ENCODE measurements at places on chromosomes 7 and 10.
A peak's percentile ranks its signal among the peaks of the same experiment; 100 is the strongest.

GRCh38 chr10:45058580-45058979, 57.9 kb downstream of the ZNF22 start:
- DNase-seq: no peak

DNA sequence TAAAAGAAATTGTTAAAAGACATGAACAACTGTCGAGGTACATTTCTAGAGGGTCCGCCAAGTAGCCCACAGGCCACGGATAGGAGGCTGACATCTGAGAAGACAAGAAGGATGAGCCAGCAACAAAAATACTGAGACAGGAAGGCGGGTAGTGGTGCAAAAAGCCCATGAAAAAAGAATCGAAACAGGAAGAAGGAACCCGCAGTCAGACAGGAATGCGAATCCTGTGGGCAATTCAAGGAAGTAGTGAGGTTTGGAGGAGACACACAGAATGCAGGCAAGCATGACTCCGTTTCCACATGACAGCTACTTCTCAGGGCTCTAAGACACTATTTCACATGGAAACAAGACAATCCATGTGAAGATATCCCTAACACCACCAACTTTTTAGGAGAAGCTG, 125.2 kb downstream of the DOCK4 start:
- DNase-seq: no peak

DNA sequence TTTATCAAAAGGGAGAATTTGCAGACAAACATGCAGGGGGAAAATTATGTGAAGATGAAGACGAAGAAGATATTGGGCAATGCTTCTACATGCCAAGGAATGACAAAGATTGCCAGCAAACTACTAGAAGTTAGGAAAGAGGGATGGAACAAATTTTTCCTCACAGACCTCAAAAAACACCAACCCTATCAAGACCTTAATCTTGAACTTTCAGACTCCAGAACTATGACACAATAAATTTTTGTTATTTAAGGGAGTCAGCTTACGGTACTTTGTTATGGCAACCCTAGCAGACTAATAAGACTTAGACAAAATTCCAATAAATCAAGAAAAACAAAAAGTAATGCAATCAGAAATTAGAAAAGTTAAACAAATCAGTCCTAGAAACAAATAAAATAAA, 280.0 kb upstream of the GNAI1 start:
- DNase-seq: no peak

GRCh38 chr10:28520346-28520745, 12.6 kb upstream of the WAC start:
- DNase-seq: no peak

DNA sequence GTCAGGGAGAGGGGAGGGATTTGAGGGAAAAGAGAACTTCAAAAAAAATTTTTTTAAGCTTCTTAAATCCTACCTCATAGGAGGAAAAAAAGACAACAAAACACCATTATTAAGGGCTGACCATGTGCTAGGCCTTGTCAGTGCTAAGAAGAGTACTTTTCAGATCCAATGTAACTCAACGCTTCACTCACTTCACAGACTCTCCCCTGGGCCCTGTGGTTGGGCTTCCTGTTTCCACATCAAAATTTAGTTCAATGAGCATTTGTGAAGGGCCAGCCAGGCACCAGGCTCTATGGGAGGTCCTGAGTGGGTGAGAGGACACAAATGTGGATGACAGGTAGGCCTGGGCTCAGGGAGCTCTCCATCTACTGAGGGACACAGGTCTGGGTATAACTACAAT, 249.8 kb downstream of the PTEN start:
- no peak for DNase-seq

DNA sequence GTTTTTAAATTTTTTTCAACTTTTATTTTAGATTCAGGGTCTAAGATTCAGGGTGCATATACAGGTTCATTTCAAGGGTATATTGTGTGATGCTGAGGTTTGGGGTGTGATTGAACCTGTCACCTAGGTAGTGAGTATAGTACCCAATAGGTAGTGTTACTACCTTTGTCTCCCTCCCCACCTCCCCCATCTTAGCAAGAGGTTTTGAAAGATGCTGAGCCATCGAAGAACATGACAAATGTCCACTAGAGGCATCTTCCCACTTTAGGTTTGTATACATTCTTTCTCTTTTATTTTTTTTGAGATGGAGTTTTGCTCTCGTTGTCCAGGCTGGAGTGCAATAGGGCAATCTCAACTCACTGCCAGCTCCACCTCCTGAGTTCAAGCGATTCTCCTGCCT, 880 bp upstream of the MGAM2 start:
- DNase-seq: no peak

DNA sequence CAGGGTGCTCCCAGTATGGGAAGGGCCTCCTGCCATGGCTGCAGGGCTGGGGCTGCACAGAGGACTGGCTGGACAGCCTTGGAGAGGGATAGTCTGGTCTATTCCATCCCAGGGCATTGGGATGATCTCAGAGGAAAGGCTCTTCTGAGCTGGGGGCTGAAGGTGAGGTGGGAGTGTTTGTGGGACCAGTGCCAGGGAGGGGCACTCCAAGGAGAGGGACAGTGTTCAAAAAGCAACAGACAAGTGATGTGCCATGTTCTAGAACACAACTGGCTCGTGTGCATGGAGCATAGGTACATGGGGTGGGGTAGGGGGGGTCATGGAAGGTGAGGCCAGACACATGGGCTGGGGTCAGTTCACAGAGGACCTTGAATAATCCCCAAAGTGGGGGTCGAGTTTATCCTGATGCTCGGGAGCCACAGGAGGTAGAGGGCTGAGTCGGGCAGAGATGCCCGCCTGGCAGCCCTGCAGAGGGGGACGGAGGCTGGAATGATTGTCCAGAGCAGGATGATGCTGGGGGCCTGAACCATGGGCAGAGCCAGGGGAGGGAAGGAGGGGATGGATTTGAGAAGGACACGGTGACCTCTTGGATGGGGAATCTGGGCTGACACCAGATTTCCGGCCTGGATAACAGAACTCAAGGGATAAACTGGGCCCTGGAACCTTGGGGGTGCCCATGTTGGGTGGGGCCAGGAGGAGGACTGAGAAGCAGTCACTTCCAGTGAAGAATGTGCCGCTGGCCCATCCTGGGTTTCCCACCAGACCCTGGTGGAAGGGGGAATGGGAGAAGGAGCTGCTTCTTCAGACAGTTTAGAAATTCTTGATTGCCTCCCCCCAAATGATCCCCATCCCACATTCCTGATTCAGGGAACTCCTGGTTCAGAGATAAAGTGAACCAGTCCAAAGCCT, 50.4 kb downstream of the NEURL1 start:
- no peak for DNase-seq

GRCh38 chr7:155942226-155942950, 130.1 kb upstream of the SHH start:
- DNase-seq: no peak

GRCh38 chr7:101618207-101618839, 10.8 kb downstream of the MYL10 start:
- DNase-seq: no peak

DNA sequence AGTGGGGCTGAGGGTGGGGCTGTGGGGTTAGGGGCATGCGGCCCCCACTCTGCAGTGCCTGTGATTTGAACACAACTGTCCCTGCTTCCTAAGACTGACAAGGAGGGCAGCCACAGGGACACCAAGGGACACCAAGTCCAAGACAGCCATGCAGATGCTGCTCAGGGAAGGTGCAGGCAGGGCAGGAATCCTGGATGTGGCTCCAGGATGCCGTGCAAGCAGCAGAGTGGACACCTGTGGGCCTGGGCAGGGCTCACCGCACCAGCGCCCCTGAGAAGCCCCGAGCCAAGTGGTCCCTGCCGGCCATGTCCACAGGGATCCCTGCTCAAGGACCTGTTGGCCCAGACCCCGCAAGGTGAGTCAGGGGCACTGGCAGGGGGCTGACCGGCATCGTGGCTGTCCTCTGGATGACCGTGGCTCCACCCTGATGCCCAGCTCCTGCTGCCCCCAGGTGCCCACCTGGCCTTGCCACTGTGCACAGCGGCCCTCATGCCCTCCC, 58.5 kb downstream of the STK32C start:
- DNase-seq: no peak

GRCh38 chr7:1230411-1231213, 2.1 kb upstream of the UNCX start:
- DNase-seq: no peak

DNA sequence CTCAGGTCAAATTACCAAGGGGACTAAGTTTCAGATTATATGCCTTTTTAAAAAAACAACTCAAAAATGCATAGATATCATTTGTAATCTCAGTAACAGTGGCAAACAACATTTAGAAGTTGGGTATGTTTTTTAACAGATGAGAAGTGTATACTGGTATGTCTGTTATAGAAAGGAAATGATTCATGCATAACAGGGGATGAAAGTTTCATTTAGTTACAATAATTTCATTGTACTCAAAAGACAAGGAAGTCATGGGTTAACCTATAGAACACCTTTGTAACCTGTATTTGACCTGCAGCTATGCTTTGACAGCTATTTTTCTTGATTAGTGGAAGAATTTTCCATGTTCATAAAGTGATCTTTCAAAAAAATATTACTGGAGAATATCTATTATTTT, 35.4 kb upstream of the FAM133B start:
- no peak for DNase-seq

- peak; percentile 24 for DNase-seq
Observed at GRCh38 chr10:101282947-101283346, 53.7 kb upstream of the LBX1 start.

- DNase-seq: no peak
Observed at GRCh38 chr7:47601119-47601880, 19.4 kb upstream of the TNS3 start.

DNA sequence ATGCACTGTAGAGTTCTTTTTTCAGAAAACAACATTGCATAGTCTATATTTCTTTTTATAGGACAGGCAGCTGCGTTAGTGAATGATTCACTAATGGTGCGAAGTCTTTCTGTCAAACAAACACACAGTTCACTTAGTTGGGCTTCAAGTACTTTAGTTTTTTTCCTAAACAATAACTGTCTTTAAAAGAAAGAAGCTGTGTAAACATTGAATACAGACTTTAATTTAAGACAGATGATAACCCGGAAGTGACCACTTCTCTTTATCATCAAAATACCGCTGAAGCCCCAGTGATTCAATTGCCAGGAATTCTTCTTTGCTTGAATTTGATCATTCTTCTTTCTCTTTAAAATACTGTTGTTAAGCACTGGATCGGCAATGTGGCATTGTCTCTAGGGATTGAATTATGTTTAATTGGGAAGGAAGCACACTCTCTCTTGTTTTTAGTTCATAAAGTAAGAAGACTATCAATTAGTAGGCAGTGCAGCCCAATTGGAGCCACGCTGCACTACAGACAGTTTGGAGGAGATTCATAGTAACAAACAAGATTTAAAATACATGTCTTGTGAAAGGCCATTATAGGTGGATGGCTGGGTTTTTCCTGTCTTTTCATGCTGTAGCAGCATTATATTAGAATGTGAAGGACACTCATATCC, 30.4 kb downstream of the CNTNAP2 start:
- no peak for DNase-seq

DNA sequence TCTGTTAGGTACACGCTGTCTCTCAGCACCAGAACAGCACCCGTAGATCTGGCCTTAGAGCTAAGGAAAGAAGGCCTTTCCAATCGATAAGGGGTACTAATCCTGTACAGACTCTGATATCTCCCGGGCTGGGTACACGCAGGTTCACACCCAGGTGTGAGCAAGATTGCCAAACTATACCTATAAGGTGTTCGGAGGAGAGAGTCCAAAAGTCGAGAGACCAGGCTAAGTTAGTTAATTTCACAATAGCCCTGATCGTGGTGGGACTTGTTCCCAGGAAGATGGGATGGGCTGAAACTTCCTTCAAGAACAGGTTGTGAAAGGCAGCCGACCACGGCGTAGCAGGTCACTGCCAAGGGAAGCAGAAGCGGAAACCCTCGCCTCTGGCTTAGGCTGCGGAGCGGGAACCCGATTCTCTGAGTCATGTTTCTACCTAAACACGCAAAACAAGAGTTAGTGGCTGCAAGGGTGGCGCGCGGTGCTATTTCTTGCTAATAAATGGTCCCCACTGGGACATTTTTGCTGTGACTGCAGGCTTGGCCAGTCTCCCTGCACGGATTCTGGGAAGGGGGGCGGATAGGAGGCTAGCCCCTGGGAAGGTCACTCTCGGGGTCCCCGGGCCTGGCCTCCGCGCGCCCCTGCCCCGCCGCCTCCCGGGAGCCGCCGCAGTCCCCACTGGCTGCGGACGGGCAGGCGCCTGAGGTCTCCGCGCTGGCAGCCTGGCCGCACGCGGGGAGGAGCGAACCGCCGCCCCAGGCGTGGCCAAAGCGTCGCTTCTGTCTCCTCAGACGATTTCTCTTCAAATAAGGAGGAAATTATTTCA, 75.4 kb upstream of the PDSS1 start:
- DNase-seq: no peak

GRCh38 chr7:24970676-24971075, 9.3 kb downstream of the OSBPL3 start:
- no peak for DNase-seq

DNA sequence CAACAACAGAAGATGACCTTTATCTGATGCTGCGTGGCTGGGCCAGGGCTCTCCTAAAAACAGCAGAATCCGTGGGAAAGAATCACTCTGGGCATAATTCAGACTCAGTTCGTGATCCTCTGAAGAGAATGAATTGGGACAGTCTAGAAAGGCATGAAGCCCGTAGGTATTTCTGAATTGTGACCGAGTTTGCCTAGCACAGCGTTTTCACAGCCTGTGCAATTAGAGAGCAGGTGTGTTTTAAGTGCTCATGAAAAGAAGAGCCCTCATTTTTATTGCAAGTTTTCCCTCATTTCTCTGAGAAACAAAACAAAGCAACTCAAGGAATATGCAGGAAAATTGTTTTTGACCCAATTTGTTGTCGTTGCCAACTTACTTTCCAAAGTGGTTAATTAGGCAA, 366.2 kb downstream of the WDR11 start:
- DNase-seq: no peak

- DNase-seq: peak; percentile 60
Observed at GRCh38 chr7:132113536-132114371, 462.5 kb downstream of the PLXNA4 start.

DNA sequence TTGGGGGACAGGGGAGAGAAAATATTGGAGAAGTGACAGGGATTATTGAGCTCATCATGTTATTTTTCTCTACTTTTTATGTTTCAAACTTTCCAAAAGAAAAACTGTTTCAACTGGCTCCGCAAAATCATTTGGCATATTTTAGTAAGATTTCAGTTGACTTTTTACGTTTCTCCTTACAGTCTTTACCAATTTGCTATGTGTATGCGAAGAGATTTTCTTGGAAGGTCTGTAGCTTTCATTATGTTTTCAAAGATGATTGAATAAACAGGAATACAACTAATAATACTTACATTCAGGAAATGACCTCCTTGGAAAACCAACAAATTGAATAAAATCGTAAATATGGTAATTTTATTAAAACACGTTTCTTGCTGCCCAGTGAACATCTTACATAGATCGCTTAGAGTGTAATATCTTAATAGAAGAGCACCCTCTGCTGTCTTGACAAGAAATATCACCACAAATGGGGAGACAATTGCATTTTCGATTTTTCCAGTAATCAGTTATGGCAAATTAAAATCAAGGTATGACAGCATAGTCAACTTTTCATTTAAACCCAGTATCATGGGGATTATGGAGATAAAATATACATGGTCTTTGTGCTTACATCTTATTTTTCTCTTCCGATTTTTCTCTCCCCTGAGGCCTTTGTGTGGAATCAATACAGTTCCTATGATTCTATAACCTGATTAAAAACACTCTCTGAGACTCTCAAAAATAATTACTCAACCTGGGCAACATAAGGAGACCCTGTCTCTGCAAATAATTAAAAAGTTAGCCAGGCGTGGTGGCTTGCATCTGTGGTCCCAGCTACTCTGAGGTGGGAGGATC, 43.1 kb downstream of the MBL2 start:
- no peak for DNase-seq

- DNase-seq: no peak
Observed at GRCh38 chr10:31149835-31150512, 118.3 kb upstream of the ZNF438 start.

Measured in SJCRH30 (cell line).